Psoas muscle (tissue), 8 donors: ENCODE measurements at places on chromosomes 6 and 20. TPM values are rescaled to one million over a fixed set of nuclear protein-coding genes. Genes with fewer than 3 reads are reported as not detected.

Gene ABHD16B
- 0.34 TPM for polyA plus RNA-seq

Gene KCNQ5
- polyA plus RNA-seq = 5.6 TPM

Gene SPEF1
- polyA plus RNA-seq = 1.7 TPM

Gene TTK
- 0.10 TPM for polyA plus RNA-seq

Gene TRIM10
- not detected for polyA plus RNA-seq

Gene CALHM5
- polyA plus RNA-seq = 0.73 TPM

Gene PTPRT
- under 0.01 TPM for polyA plus RNA-seq

Gene GJA1
- 5.8 TPM for polyA plus RNA-seq

Gene TDRD6
- polyA plus RNA-seq = 0.13 TPM

Gene ADGB
- not detected for polyA plus RNA-seq

Gene GRIK2
- polyA plus RNA-seq = 0.60 TPM

GRCh38 chr6:70616728-70617260 is 50.1 kb downstream of the SDHAF4 start:
- no peak for DNase-seq

GRCh38 chr20:24987873-24988835 is 4.4 kb downstream of the APMAP start:
- no peak for DNase-seq

GRCh38 chr6:56814308-56814707 is 140.6 kb upstream of the BEND6 start:
- no peak for DNase-seq

DNA sequence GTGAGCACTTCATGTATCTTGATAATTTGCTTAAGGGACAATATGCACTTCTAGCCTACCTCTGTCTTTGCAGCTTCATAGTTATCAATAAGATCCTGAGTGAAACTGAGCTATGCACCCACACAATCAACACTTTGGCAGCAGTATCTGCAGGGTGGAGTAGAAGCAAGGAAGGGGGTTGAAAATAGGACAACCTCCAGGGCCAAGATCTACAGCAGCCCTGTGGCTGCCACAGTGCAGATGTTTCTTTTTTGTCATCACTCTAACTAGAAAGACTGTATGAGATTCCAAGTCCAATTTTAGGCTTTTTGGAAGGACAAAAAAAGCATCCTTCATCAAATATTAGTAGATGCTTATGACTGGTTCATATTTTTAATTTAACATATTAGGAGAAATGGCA is 336.1 kb upstream of the CITED2 start:
- DNase-seq = no peak

- DNase-seq = no peak
These were observed 114.6 kb upstream of the THBS2 start for GRCh38 chr6:169368200-169368599.

GRCh38 chr6:122116119-122116834 is 283.2 kb upstream of the HSF2 start:
- no peak for DNase-seq

DNA sequence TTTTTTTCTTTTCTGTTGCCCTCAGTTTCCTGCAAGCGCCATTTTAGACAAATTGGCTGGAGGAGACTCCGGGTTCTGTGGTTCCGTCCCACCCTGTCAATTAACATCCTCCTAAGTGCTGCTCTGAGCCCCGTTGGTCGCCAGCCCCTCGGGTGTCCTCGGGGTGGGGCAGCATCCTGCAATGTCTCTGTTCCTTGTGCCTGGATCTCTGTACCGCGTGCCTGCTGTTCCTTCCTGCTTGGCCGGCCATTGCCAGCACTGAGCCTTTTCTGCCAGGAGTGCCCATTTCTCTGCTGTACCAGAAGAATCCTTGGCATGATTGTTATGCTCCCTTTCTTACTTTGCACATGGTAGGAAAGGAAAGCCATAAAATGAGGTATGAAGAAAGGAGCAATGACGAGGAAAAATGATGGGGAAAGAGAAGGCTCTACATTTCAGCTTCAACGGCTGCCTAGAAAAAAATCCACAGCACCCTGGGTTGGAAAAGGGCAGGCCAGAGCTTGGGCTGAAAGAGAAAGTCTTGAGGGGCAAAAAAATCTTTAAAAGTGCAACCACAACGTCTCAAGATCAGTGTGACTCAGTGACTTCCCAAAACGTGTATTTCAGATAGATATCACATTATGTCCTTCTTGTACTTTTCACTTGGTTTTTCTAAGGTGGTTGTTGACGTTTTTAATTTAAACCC is 256.7 kb downstream of the CLIC5 start:
- DNase-seq = no peak

- DNase-seq = no peak
These were observed 92.0 kb downstream of the ATXN1 start for GRCh38 chr6:16669227-16669626.

- DNase-seq = no peak
These were observed 4.2 kb downstream of the CDK19 start for GRCh38 chr6:110810896-110811586.

- DNase-seq = no peak
These were observed 31.1 kb upstream of the CARMIL1 start for GRCh38 chr6:25248123-25248522.

GRCh38 chr6:133312006-133312405 is 70.8 kb downstream of the EYA4 start:
- no peak for DNase-seq

- DNase-seq = no peak
These were observed 105.3 kb upstream of the SUPT3H start for GRCh38 chr6:45483021-45483420.

GRCh38 chr20:34904202-34904621 is 27.8 kb downstream of the ACSS2 start:
- no peak for DNase-seq

- no peak for DNase-seq
These were observed 89.8 kb downstream of the C6orf118 start for GRCh38 chr6:165219629-165220028.

- peak; percentile 23 for DNase-seq
These were observed 11.0 kb upstream of the BCAS4 start for GRCh38 chr20:50783903-50784302.

DNA sequence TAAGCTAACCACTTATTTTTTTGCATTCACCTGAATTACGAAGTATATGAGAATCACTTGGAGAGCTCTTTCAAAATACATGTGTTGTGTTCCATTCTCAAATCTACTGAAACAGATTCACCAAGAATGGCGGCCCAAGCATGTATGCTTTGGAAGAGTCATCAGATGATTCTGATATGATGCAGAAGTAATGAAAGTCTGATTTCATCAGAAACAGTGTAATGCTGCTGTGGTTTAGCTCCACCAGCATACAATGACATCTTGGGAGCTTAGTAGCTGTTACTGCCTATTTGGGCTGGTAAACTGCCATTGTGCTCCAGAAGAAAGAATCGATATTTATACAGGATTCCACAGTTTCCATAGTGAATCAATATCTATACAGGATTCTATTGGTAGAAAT is 52.9 kb downstream of the UBR2 start:
- DNase-seq = no peak

DNA sequence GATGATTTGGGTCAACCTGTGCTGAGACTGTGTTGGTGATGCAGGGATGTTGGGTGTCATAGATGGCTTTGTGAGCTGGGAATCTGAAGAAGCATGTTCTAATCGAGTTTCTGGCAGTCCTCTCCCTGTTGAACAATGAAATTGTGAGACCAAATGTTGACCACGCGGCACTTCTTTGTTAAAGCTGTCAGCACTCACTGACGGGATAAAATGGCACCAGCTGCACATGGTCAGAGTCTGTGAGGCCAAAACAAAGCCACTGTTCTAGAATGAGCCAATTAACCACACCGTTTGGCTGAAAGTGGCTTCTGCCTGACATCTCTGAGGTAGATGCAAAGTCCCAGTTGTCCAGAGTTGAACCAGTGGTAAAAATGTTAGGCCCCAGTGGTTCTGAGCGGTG is 562.2 kb downstream of the KIF16B start:
- DNase-seq = no peak

- DNase-seq = no peak
These were observed 219.4 kb upstream of the SSTR4 start for GRCh38 chr20:22815603-22816315.

DNA sequence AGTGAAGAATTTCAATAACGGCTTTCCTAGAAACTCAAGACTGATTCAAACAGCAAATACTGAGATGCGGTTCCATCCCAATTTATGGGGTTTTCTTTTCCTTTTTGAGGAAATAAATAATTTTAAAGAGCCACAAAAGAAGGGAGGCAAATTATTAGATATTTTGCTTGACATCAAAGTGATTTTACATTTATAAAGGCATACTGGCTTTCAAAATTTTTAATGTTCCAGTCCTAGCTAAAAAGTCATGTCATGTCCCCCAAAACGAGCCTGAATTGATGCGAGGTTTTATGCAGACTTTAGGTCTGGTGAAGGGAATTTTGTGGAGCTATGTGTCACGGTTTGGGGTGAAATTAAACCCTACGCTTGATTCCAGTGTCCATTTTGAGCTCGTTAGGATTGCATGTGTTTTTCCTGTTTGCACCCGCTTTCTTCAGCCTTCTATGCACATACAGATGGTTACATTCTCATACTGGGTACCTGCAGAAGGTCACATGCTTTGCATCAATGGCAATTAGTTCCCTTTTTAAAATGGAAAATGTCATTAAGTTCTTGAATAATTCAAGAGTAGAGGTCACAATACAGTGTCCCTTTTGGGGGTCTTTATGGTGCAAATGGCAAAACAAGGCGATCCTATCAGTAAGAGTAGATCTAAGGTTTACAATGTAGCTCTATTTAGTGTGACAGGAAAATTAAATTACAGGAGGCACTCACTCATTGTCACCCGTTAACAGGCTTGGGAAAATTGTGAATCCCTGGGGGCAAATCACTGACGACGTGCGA is 17.3 kb downstream of the FOXA2 start:
- no peak for DNase-seq

GRCh38 chr6:106141441-106142237 is 55.5 kb downstream of the PRDM1 start:
- DNase-seq = no peak

DNA sequence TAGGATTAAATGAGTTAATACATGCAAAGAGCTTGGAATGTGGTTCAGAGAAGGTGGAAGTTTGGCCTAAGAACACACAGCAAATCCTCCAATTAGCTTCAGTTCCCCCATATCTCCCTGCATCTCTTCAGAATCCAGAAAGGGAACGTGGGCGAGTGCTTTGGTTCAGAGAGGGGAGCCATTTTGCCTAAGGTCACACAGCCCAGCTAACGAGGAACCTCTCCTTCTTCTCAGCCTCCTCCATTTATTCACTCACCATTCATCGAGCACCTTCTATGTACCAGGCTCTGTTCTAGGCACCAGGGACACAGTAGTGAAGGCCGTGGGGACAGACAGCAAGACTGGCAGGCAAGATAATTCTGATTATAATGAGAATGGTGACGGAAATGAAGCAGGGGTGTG is 2.3 kb upstream of the CEBPB start:
- DNase-seq = no peak

- DNase-seq = no peak
These were observed 94.0 kb upstream of the HIVEP1 start for GRCh38 chr6:11917951-11918738.
